Body of pancreas (tissue), 4 donors: ENCODE measurements at places on chromosomes 11 and 22.
A peak's percentile ranks its signal among the peaks of the same experiment; 100 is the strongest.

DNA sequence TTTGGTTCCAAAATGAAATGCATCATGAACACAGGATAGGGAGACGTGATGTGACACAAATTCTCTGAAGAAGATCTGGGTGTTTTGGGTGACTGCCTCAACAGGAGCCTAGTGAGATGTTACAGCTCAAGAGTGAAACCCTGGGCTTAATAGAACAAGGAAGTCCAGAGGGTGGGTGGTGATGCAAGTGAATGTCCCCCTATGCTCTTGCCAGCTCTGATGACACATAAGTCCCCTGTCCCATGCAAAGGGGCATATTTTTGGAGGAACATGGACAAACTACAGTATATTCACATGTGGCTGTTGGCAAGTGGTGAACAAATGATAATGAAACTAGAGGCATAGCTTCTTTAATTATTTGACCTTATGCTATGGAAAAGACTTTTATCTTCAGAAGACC, 9.2 kb downstream of the CRTAM start:
- no peak for DNase-seq

DNA sequence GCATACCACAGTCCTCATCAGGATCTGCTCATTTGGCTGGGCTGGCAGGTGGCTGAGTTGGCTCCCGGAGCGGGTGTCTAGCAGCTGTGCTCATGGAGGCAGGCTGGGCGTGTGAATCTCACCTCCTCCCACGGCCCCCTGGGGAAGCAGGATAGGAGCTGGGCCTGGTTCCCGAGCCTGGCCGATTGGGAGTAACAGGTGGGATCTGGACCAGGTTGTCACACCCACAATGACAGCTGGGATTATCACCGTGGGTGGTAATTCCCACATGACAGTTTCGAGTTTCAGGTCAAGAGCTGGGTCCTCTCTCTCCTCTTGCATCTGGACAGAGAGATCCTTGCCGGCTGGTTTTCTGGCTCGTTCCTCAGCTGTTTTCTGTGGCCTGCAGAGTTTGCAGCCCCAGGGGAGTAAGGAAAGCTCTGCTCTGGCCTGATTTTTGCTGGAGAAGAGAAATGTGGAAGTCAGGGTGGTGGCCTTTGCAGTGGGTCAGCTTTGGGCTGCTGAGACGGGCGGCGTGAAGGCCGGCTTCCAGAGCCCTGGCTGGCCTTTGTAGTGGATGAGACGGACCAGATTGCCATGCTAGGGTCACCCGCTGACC, 57.0 kb downstream of the BCR start:
- DNase-seq = peak; percentile 66

- DNase-seq = no peak
These were observed 50.4 kb downstream of the ANO1 start for GRCh38 chr11:70128435-70128906.

- no peak for DNase-seq
These were observed 3.0 kb downstream of the ATL3 start for GRCh38 chr11:63667995-63668795.

GRCh38 chr11:14449302-14449714, 50.3 kb downstream of the COPB1 start:
- DNase-seq = no peak
